Cardiac septum (tissue), 1 donor: ENCODE measurements at places on chromosomes 1 and 21.

- no peak for DNase-seq
These were observed 405.0 kb upstream of the POU3F1 start for GRCh38 chr1:38451541-38451993.

- DNase-seq: no peak
These were observed 117.3 kb downstream of the KAZN start for GRCh38 chr1:14715802-14716201.

DNA sequence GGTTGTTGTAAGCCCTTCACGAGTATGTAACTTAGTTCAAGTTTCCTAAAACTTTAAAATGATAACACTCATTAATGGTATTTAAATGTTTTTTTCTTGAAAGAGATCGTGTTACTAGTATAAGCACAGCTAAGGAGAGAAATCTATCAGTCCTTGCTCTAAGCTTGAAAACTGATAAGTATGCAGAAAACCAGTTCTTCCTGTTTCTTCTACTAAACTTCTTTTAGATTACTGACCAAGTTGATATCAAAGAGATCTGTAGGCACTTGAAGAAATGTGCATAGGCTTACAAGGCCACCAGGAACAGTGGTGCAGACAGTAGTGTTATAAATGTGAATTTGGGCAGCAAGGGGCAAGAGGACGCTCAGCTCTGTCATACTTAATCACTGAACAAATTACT lies 3.9 kb downstream of the EFCAB14 start:
- no peak for DNase-seq

DNA sequence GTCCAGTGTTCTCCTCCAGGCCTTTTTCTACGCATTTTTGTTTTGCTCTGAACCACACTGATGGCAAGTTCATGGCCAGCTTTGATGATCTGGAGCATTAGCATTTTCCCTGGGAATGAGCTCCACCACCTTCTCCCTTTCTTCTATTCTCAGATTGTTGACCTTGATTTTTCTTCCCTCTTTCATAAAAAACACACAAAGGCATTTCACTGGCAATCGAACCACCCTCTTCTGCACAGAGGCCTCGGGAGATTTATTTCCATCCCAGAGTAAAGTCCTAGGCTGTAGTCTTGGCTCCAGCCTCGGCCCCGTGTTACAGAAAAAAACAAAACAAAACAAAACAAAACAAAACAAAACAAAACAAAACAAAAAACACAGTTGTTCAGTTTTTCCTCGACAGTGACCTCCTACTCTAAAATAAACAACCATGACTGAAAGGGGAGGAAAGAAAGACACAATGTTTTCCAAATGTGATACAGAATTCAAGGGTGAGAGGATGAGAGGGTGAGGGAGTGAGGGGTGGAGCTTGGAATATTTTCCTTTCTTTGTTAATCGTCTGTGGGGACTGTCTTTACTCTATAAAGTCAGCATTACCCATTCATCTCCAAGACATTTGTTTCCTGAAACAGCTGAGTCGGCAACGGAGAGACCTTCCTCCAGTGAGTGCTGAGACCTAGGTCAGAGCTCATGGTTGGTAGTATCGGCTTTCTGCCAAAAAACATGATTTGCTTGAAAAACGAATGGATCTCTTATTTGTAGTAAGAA lies 29.8 kb upstream of the RNF186 start:
- DNase-seq: no peak

DNA sequence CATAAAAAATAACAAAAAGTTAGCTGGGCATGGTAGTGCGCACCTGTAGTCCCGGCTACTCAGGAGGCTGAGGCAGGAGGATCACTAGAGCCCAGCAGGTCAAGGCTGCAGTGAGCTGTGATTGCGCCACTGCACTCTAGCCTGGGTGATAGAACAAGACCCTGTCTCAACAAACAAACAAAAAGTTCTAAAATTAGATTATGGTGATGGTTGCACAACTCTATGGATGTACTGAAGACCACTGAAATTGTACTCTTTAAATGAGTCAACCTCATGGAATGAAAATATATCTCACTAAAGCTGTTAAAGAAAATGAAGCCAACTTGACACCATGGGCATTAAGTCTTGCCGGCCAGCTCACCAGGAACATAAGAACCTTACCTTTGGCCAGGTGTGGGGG lies 9.1 kb downstream of the MRAP start:
- no peak for DNase-seq

- no peak for DNase-seq
These were observed 8.3 kb upstream of the ATF3 start for GRCh38 chr1:212600071-212600915.

GRCh38 chr1:201259476-201260235 lies 23.6 kb upstream of the PKP1 start:
- DNase-seq: no peak
